ENCODE measurements at places on chromosomes 2 and 18.

DNA sequence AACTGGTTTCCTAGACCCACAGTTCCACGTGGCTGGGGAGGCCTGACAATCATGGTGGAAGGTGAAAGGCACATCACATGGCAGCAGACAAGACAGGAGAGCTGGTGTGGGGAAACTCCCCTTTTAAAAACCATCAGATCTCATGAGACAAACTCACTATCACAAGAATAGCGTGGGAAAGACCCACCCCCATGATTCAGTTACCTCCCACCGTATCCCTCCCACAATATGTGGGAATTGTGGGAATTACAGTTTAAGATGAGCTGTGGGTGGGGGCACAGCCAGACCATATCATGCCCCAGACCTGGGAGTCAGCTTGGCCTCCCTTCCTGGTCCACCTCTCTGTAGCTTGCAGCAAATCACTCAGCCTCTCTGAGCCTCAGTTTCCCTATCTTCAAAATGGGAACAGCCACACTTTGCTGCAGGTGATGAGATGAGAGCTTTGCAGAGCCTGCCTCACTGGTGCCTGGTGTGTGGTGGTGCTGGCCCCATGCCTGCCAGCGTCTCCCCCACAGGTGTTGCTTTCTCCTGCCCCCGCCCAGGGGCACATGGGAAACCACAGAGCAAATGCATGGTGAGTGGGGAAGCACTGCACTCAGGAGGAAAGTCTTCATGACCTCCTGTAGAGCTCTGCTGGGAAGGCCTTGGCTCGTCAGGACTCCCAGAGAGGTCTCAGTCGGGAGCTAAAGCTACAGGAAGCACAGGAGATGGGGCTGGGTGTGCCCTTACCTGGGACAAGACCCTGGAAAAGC, 31.1 kb downstream of the GREB1 start:
- DNase-seq = no peak

DNA sequence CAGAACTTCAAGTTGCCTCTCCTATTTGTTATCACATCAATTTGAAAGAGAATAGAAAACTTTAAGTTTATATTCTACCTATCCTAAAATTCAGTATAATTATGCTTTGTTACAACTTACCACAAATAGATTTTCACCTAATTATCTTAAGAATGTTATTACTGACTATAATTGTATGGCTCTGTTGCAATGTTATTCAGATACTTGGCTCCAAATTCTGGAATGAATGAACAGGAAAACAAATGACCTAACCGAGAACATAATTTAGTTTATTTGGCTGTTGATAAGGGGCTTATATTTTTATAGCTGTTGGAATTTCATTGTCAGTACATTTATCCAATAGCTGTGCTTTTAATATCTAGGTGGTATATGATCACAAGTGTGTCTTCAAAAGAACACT, 173.2 kb upstream of the GULP1 start:
- DNase-seq = no peak

GRCh38 chr18:8252371-8252770, 356.9 kb upstream of the RAB12 start:
- DNase-seq = no peak

GRCh38 chr2:11169333-11169732, 14.1 kb downstream of the SLC66A3 start:
- no peak for DNase-seq

DNA sequence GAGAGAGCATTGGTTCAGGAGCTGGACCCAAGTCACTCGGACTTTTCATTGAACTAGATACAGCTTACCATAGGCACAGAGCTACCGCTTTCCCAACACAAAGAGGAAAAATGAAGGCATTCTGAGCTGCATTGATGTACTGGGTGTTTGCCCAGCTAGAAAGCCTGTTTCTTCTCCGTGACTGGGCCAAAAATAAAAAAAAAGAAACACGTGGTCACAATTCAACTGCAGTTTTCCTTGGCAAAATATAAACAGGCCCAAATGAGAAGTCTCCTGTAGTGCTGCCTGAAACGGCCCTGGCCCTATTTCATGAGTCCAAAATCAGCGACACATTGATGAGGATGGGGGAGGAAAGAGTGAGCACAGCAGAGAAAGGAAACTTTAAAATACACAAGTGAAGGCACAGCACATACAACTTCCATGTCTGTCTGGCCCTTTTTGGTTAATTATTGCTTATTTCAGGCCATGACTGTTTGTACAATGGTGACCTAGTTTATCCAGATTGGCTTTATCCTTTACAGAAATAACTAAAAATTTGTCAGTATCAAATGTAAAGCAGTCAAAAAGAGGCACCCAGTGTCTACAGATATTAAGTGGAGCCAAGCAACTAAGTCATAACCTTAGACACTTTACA, 179.7 kb downstream of the ICOS start:
- no peak for DNase-seq

DNA sequence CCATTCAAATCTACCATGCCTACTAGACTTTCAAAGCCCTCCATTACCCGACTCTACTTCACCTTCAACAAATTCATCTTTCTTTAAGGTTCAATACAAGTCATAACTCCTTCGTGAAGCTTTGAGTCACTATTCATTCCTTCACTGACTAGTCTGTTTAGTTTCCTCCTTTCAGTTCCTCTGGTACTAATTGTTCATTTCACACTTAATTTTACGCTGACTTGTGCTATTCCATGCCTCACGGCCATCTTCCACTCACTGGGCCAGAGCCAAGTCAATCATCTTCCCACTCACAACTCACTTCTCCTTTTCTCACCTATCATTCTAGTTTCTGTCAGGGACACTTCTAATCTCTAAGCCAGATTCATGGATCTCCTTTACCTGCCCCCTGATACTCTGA, 136.2 kb downstream of the MTX2 start:
- no peak for DNase-seq

DNA sequence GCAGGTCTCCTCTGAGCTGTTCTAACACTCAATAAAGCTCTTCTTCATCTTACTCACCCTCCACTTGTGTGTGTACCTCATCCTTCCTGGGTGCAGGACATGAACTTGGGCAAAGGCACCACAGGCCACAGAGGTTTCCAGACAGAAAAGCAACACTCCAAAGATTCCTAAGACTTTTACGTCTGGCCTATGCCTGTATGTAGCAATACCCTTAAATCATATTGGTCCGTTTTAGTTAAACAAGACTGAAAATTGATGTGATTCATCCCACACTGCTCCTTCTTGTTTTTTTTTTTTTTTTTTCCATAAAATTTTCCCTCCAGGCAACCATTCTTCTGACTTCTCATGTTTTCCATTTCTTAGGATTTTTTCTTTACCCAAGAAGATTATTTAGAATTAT, 404.3 kb downstream of the PID1 start:
- DNase-seq = no peak
